SK-N-MC (cell line): ENCODE measurements at places on chromosomes 13 and 19.
A peak's percentile ranks its signal among the peaks of the same experiment; 100 is the strongest.

DNA sequence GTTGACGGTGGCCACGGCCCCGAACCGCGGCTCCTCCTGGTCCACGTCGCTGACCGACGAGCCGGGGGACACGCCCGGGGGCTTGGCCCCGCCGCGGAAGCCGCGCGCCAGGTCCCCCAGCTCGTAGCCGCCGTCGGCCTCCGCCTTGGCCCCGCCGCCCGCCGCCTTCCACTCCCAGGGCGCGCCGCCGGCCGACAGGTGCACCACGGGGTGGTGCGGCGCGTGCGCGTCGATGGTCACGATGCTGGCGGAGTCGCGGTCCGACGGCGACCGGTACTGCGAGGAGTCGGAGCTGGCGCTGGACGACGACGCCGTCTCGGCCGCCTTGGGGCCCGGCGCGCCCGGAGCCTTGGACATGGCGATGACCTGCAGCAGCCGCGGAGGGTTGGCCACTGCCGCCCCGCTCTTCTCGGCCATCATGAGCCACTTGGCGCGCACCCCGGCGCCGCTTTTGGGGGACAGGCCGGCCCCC is 9.0 kb downstream of the PLPPR3 start:
- no peak for DNase-seq

GRCh38 chr13:66076417-66076816 is 1153.7 kb downstream of the PCDH9 start:
- DNase-seq, result no peak

DNA sequence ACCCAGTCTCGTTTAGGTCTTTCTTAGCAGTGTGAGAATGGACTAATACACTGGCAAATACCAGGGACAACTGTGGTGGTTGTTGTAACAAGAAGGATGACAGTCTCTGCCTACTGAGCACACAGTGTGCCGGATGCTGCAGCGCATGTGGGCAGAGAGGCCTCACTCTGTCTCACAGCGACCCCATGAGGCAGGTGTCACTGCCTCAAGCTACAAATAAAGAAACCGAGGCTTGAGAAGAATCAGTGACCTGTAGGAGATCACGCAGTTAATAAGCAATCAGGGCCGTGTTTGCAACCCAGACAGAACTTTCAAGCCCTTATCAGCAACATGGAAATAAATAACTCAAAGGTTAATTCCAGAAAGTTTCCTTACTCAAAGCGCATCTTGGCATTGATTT is 40.5 kb upstream of the GAS6 start:
- DNase-seq, result no peak

DNA sequence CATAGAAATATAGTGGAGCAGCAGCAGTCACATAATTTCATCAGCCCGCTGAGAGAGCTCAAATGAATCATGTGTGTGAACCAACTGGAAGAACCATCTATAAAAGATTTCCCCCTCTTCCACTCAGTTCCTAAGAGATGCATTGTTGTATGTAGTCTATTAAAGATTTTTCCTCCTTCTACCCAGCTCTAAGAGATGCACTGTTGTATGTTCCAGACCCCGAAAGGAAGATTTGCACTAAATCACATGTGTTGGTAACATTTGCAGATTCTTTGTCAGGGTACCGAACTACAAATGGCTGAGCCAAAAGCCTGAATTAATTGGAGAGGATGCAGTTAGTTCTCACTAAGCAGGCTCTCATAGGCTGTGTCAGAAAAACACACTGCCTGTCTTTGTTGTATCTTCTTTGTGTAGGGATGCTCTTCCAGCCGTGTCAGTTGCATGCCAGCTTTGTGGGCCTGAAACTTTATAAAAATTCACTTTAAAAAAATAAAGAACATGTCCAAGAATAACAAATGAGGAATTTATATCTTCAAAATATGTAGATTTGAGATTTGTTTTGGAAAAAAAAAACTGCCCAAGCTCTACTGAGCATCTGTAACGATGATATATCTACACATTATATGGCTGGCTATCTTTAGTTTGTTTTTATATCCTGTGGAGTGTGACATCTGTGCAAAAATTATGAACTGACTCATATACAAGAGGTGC is 223.1 kb downstream of the MZT1 start:
- DNase-seq, result no peak

GRCh38 chr19:38060331-38060730 is 153.3 kb downstream of the SIPA1L3 start:
- no peak for DNase-seq

GRCh38 chr19:31174948-31175347 is 174.3 kb downstream of the TSHZ3 start:
- no peak for DNase-seq

DNA sequence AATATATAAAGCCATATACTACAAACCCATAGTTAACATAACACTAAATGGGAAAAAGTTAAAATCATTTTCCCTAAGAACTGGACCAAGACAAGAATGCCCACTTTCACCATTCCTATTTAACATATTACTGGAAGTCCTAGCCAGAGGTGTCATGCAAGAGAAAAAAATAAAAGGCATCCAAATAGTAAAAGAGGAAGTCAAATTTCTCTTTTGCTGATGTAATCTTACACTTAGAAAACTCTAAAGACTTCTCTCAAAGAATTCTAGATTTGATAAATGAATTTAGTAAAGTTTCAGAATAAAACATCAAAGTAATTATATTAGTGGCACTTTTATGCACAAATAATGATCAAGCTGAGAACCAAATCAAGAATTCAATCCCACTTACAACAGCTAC is 678.9 kb upstream of the SLITRK5 start:
- DNase-seq, result no peak

DNA sequence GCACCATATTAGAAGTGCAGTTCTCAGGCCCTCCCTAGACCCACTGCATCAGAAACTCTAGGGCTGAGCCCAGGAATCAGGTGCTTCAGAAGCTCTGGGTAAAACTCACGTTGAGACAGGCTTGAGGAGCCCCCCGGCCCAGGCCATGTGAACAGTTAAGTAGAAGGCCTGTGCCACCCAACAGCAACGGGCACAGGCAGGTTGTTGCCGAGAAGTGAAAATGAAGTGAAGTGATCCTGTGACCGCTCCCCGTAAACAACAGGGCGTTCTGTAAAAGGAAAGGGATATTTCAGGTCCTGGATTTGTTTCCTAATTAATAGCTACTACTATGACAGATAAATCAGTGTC is 128.8 kb downstream of the ATP11A start:
- no peak for DNase-seq

DNA sequence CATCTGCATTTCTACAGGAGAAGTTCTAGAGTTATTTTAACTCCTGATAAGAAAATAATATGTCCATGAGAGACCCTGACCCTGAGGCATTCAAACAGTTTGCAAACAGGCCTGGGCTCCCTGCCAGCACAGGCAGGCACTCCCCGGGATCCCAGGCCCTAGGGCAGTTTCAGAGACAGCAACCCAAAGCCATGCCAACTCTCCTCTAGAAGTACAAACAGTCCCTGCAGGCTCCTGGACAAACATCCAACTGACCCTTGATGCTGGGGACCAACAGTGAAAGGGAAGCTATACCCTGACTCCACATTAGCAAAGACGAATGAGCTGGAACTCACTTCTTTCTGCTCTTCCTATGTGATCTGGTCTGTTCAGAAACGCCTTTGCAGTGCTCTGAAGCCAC is 44.8 kb downstream of the CCDC70 start:
- DNase-seq, result no peak

DNA sequence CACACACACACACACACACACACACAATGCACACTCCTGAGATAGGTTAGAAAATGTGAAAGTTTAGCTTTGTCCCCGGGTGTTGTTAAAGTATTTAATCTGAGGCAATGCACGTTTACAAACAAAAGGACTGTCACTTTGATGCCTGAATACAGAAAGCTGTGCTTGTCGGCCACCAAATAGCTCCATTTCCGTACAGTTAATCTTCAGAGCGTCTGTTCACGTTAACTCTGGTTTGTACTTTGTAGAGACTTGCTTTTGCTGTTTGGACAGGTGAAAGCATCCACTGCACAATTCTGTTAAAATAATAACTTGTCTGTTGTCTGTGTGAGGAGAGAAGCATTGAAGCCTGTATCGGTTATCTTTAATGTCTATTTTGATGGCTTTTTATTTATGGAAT is 267.8 kb downstream of the FGF9 start:
- DNase-seq, result no peak

DNA sequence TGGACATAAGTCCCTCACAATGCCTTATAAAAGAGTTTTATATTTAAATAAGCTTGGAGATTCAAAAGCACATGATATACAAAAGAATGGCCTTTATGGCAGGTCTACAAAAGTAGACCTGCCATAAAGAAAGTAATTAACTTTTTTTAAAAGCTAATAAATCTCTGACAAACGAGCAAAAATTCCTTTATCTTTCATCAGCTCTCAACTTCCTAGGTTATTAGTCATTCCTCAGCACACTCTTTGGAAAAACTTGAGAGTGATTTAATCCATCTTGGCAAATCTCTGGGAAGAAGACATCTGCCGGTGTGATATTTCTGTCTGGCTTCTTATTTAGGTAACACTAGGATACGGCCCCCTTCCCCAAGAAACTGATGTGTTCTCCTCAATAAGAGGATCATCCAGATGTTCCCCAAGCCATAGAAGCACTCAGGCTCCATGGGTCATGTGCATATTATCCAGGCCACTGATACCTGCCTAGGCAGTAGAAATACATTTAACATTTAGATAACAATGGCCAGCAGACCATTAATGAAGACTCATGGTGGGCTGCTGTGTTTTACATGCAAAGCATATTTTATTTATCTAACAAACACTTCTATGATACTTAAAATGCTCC is 372.7 kb downstream of the LIG4 start:
- DNase-seq, result no peak

DNA sequence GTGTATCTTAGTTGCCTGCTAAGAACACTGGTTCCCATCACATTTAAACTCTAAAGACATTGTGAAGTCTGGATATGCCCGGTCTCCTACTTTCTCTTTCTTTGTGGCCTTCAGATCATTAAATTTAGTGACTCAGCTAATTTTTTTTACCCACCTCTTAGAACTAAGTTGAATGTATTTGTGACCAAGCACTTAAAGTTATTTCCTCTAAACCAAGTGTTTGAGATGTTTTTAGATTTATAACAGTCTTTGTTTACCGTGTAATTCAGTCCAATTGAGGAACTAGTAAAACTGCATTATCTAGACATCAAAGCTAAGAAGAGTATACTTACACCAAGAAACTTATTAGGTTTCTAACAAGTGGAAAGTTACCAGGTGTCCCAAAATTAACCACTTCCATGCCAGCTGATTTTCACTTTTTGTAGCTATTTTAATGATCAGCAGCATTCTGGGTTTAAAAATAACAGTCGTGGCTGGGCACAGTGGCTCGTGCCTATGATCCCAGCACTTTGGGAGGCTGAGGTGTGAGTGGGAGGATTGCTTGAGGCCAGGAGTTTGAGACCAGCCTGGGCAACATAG is 53.1 kb downstream of the ARHGAP35 start:
- no peak for DNase-seq

DNA sequence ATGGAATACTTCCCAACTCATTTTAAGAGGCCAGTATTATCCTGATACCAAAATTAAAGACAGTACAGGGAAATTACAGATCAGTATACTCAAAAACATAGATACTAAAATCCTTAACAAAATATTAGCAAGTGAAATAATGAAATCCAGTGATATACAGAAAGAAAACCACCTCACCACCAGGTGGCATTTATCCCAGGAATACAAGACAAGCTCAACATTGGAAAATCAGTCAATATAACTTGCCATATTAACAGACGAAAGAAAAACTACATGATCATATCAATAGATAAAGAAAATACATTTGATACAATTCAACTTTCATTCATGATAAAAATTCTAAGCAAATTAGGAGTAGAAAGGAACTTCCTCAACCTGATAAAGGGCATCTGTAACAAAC is 6.7 kb upstream of the GNA15 start:
- no peak for DNase-seq

DNA sequence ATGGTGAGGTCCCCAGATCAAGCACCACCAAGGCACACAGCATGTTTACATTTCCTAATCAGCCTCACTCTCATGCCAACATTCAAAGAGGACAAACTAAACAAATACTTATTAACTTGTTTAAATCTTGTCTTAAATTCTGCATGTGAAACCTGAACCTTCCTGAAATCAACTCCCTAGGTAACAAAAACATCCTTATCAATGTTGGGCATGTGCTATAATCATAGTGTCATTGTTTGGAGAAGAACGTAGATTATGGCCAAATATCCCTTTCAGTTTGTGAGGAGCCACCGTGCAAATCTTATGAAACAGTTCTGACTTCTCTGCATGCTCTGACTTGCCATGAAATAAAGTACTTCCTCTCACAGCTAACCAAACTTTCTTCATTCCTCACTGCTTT is 123.8 kb downstream of the NDFIP2 start:
- no peak for DNase-seq

- DNase-seq, result no peak
These were observed 31.6 kb downstream of the CCNE1 start for GRCh38 chr19:29843180-29844051.

- peak; percentile 39 for DNase-seq
These were observed 63.9 kb downstream of the GPC6 start for GRCh38 chr13:93290503-93290902.

- DNase-seq, result no peak
These were observed 6.6 kb downstream of the SSBP4 start for GRCh38 chr19:18425515-18426415.

DNA sequence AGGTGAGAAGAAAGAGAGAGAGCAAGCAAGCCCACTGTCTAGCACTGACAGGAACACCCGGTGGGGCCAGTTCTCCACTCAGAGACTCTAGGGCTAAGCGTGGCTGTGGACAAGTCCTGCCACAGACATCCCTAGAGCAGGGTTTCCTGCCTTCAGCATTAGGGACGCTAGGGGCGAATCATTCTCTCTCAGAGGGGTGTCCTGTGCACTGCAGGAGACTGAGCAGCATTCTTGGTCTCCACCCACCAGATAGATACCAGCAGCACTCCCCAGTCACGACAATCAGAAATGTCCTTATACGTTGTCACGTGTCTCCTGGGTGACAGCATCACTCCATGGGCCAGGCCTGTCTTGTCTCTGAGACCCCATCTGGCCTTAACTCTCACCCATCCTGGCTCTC is 1.5 kb downstream of the OR10H1 start:
- no peak for DNase-seq

- DNase-seq, result no peak
These were observed 209.3 kb downstream of the KCNRG start for GRCh38 chr13:50224534-50224933.

- no peak for DNase-seq
These were observed 3.8 kb downstream of the PLPP2 start for GRCh38 chr19:287381-287871.

DNA sequence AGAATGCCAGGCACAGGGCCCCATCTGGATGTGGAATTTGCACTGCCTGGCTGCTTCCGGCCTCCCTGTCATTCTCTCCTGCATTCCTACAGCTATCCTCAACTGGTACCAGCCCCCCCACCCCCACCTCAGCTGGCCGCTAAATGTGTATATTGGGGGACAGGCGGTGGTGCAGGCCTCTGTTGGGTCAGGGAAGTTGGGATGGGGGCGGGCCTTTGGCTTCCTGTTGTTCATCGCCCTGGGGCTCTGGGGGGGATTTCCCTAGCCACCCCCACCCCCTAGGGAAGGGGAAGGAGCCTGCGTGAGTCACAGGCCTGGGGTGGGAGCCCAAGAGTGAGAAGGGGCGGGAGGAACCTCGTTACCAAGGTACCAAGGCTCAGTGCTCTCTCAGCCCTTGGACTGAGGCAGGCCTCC is 10.6 kb downstream of the POU2F2 start:
- DNase-seq, result no peak

GRCh38 chr13:45328661-45329111 is 12.3 kb downstream of the TPT1 start:
- DNase-seq, result no peak
